ENCODE measurements at places on chromosomes 1 and 21. TPM values are rescaled to one million over a fixed set of nuclear protein-coding genes. Genes with fewer than 3 reads are reported as not detected.

Gene FCAMR
- polyA plus RNA-seq, result not detected

Gene KMO
- not detected for polyA plus RNA-seq

Gene CR1L
- not detected for polyA plus RNA-seq

Gene S100A14
- polyA plus RNA-seq, result 0.32 TPM

Gene RABGGTB
- 22.8 TPM for polyA plus RNA-seq

DNA sequence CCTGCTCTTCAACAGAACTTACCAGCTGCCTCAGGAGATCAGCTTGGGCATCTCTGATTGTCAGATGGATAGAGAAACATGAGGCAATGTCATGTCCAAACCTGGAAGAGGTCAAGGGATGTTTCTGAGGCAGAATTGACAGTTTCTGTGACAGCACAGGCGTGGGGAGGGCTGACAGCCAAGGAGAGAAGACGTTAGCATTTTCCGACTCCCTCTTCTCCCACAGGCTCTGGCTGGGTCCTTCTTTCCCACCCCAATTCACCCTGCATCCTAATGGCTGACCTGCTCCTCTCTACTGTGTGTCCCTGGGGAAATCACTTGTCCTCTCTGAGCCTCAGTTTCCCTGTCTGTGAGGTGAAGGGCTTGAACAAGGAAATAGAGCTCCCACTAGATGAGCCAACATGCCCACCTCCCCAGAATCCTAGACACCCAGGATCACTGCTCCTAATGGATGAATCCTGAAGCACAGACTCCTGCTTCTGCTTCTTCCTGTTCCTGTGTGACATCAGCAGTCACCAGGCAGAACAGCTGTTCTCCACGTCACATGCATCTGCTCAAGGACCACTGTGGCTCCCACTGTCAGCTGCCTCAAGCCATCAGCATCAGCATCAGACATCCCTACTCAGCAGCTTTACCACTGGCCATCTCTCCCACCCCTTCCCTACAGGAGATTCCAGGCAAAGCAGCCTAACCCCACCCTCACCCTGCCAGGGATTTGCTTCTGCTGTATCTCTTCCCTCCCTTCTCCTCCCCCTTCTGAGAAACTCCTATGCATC lies 408.0 kb downstream of the MATN1 start:
- no peak overlapping the region for H3K27ac ChIP-seq
- H3K27me3 ChIP-seq, result no peaks in the 10 kb centered on the region
- no peaks in the 10 kb centered on the region for H3K4me1 ChIP-seq
- DNase-seq, result peak; percentile 8
- no peak overlapping the region for H3K4me3 ChIP-seq

- peaks cover 19% of the 10 kb centered on the region for H3K4me1 ChIP-seq
- H3K36me3 ChIP-seq, result no peaks in the 10 kb centered on the region
- no peak overlapping the region for H3K4me3 ChIP-seq
- DNase-seq, result peak; percentile 53
- no peaks in the 10 kb centered on the region for H3K27me3 ChIP-seq
Observed at GRCh38 chr1:100710906-100711682, 8.4 kb upstream of the VCAM1 start.

GRCh38 chr1:54405898-54406293 lies 298 bp downstream of the SSBP3 start:
- no peak overlapping the region for H3K27ac ChIP-seq
- no peaks in the 10 kb centered on the region for H3K27me3 ChIP-seq
- H3K4me1 ChIP-seq, result peaks cover 35% of the 10 kb centered on the region
- no peaks in the 10 kb centered on the region for H3K36me3 ChIP-seq
- H3K4me3 ChIP-seq, result peak overlapping the region; percentile 77

GRCh38 chr1:24535021-24535424 lies 20.9 kb upstream of the NCMAP start:
- H3K27me3 ChIP-seq, result no peaks in the 10 kb centered on the region
- H3K36me3 ChIP-seq, result peaks cover 5% of the 10 kb centered on the region
- H3K27ac ChIP-seq, result no peak overlapping the region

DNA sequence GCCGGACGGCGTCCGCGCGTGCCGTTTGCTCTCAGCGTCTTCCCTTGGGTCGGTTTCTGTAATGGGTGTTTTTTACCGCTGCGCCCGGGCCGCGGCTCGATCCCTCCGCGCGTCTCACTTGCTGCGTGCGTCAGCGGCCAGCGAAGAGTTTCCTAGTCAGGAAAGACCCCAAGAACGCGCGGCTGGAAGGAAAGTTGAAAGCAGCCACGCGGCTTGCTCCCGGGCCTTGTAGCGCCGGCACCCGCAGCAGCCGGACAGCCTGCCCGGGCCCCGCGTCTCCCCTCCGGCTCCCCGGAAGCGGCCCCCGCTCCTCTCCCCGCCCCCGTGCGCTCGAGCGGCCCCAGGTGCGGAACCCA lies 159.8 kb downstream of the RUNX1 start:
- peak; percentile 88 for DNase-seq
- peak overlapping the region; percentile 97 for H3K4me3 ChIP-seq
- H3K27me3 ChIP-seq, result no peaks in the 10 kb centered on the region
- H3K4me1 ChIP-seq, result peaks cover 19% of the 10 kb centered on the region

Measured in GM23248 (cell line).